ENCODE measurements at places on chromosomes 7 and 10.

DNA sequence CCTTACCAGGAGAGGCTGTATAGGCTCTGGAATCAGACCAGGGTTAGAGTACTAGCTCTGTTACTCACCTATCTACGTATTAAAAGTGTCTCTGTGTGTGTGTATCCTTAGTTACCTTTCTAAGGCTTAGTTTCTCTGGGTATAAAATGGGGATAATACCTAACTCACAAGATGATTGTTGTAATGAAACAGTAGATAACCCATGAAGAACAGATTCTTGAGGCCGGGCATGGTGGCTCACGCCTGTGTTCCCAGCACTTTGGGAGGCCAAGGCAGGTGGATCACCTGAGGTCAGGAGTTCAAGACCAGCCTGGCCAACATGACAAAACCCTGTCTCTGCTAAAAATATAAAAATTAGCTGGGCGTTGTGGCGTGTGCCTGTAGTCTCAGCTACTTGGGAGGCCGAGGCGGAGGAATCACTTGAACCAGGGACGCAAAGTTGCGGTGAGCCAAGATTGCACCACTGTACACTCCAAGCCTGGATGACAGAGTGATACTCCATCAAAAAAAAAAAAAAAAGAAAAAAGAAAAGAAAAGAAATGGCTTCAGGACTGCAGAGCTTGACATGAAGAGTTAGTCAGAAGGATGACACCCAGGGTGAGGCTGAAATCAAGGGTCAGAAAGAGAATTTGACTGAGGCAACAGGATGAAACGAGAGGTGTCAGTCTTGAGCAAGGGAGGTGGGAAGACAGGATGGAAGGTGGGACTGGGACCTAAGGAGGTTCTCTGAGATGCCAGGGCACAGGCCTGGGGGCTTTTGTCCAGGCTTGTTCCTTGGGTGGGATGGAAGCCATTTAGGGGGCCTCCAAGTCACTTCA, 33.4 kb downstream of the PRKAR2B start:
- no peak for DNase-seq

GRCh38 chr7:129161524-129162225, 17.2 kb downstream of the TSPAN33 start:
- DNase-seq, result no peak

DNA sequence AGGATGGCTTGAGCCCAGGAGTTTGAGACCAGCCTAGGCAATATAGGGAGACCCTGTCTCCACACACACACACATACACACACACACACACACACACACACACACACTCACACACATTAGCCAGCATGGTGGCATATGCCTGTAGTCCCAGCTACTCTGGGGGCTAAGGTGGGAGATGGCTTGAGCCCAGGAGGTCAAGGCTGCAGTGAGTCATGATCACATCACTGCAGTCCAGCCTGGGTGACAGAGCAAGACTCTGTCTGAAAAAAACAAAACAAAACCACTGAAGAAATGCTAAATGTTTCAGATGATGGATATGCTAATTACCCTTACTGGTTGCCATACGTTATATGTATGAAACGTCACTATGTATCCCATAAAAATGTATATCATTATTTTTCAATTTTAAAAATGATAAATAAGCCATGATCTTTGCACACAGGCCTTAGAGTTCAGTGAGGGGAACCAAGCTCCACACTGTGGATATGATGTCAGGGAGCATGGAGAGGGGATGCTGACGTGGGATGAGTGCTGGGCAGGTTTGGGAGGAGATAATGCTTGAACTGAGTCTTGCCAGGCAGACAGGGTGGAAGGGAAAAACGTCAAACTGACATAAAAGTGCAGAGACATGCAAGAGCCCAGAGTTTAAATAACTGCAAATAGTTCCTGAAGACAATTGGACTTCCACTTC, 45.9 kb upstream of the ARHGAP12 start:
- no peak for DNase-seq

DNA sequence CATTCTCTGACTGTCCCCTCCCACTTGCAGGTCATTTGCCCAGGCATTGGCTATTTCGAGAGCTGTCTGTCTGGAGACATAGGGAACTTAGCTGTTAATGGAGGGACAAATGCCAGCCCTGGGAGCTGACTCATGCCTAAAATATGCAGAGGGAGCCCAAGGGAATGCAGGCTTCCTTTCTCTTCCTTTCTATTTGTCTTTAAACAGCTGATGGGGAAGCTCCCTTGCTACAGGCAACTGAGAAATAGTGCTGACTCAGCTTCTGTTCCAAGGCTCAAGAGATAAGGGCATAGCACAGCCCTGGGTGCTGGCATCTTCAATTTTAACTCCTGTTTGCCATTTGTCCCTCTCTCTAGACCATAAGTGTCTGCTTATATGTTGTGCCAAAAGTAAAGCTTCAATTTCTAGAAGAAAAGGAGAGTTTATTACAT, 82.7 kb upstream of the C1GALT1 start:
- no peak for DNase-seq

GRCh38 chr7:95772771-95773581, 622 bp downstream of the DYNC1I1 start:
- DNase-seq, result no peak

- no peak for DNase-seq
Observed at GRCh38 chr7:26681819-26682418, 182.5 kb downstream of the SKAP2 start.

DNA sequence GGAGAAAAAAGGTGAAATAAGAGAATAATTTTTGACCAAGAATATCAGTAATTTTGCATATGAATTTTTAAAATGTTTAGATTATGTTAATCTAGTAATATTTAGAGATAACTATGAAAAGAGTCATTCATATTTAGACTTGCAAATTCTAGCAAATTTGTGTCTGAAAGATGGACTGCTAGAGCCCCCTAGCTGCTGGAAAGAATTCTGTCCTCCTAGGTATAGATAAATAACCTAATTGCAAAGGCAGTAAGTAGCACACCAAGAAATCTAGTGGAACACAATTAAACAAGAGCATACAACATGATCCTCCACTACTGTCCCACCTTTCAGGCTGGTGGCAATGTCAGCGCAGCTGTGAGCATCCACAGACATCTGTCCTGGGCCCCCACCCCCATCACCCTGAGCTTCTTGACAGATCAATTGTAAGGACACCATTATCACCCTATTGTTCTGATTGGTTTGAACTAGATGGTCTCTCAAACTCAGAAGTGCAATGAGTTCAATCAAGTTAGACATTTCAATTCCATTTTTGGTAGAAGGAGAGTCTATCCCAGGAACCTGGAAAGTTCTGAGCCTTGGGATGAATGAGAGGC, 15.0 kb upstream of the GFRA1 start:
- DNase-seq, result no peak
